Left lung (tissue), 14 donors: ENCODE measurements at places on chromosomes 2 and 18. TPM values are rescaled to one million over a fixed set of nuclear protein-coding genes. Genes with fewer than 3 reads are reported as not detected.

The CARF gene
- 7.5 TPM for total RNA-seq

The TMEM198 gene
- 2.9 TPM for total RNA-seq

The DAW1 gene
- 7.7 TPM for total RNA-seq

The PRSS56 gene
- not detected for total RNA-seq

The AP1S3 gene
- 23.4 TPM for total RNA-seq

The IHH gene
- total RNA-seq, result 1.7 TPM

The UGGT1 gene
- total RNA-seq, result 55.5 TPM

The C1QL2 gene
- total RNA-seq, result not detected

The ALK gene
- total RNA-seq, result 0.70 TPM

The CLEC4F gene
- 0.31 TPM for total RNA-seq

The NT5DC4 gene
- 1.1 TPM for total RNA-seq

The SIGLEC15 gene
- total RNA-seq, result 0.35 TPM

The NEB gene
- 1.9 TPM for total RNA-seq

DNA sequence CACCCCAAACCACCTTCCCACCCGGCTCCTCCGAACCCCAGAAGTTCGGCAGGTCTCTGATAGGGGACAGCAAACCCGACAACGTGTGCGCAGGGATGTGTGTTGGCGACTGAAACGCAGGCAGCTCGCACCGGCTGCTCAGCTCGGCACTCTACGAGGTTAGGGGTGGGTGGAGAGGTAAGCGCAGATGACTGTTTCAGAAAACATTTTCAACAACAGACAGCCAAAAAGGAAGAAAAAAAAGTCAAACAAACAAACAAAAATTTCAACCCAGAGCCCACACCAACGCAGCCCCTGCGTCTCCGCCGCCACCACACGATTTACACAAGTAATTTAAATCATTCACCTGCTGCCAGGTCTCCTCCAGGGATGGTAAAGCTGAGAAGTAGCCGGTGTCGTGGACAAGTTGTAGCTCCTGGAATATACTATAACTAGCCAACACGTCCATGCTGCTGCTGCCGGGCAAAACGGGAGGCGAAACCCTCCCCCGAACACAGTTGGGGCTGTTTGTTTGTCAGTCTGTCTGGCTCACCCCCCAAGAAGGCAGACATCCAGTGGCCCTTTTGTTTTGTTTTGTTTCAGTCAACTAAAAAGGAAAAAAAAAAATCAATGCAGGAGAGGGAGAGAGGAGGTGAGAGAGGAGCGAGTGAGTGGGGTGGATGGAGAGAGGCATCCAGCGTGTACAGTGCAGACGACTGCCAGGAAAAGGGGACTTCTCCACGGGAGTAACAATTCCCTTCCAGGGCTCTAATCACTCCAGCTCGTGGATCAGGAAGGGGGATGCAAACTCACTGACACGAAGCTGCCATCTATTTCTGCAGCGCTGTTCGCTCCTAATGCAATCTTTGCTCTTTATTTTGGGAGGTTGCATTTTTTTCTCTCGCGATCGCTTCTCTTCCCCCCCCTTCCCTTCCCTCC lies at the start of gene KLF7:
TSS of gene KLF7 (minus strand) at position 828 of the 918 bp plus-strand sequence. CDS start at position 448, 380 bp downstream.
- DNase-seq, result peak; percentile 83

DNA sequence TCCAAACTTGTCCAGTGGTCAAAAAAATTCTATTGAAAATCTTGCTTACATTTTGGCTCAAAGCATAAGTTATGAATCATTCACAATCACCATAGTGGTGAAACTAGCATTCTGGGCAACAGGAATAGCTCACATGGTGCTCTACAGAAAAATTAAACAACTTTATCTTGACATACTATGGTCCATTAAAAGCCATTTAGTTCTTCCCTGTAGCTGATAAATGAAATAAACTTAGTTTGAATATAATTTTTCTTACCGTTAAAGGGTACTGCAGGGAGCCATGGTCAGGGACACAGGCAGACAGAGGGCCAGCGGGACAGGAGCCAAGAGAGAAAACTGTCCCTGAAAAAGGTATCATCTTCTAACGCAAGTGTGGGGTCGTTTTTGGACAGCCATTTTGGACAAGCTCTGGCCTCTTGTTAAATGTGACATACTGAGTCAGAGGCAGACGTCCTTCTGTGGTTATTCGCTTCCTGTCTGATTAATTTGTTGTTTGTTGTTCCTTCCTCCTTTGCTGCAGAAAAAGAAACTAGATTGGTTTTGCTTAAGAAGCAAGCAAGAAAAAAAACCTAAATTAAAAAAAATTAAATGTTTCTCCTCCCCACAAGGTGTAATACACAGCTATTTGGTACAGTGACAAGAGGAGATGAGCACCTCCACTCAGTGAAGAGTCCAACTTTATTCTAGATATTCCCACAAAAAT lies at the start of gene WIPF1:
TSS of gene WIPF1 (minus strand) at position 460 of the 703 bp plus-strand sequence. CDS start 12,231 bp downstream, outside the sequence.
- DNase-seq, result no peak

GRCh38 chr18:48018851-48019250 lies 88.4 kb upstream of the SMAD2 start:
- peak; percentile 19 for DNase-seq

DNA sequence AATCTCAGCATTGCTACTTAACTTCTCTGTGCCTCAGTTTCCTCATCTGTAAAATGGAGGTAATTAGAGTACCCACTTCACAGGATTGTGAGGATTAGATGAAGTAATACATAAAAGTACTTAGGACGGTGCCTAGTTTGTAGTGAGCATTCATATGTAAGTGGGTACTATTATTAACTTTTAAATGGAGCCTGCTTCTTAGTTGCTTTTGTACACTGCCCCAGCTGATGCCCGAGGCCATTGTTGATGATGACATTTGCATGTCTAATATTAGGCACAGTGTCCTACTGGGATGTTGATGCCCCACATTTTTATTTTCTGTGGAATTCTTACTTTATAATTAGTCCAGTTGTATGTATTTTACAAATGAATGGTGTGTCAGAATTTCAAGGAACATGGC lies 79.7 kb upstream of the STON1 start:
- DNase-seq, result no peak

GRCh38 chr2:10783421-10783820 lies 29.2 kb downstream of the PDIA6 start:
- DNase-seq, result no peak

DNA sequence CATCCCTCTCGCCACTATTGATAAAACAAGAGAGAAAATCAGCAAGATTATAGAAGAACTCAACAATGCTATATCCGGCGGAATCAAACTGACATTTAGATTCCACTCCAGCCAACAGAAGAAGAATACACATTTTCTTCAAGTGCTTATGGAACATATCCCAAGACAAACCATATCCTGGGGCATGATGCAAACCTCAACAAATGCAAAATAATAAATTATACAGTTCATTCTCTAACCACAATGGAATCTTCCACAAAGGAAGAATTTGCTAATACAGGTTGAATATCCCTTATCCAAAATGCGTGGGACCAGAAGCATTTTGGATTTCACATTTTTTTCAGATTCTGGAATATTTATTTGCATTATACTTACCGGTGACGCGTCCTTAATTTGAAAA lies 51.4 kb upstream of the YPEL5 start:
- DNase-seq, result no peak

- no peak for DNase-seq
Measured at GRCh38 chr18:3454365-3455089, 4.6 kb downstream of the TGIF1 start.

- DNase-seq, result no peak
Measured at GRCh38 chr2:211204456-211204855, 648.1 kb downstream of the CPS1 start.

GRCh38 chr2:197307933-197308521 lies 2.6 kb downstream of the ANKRD44 start:
- no peak for DNase-seq

DNA sequence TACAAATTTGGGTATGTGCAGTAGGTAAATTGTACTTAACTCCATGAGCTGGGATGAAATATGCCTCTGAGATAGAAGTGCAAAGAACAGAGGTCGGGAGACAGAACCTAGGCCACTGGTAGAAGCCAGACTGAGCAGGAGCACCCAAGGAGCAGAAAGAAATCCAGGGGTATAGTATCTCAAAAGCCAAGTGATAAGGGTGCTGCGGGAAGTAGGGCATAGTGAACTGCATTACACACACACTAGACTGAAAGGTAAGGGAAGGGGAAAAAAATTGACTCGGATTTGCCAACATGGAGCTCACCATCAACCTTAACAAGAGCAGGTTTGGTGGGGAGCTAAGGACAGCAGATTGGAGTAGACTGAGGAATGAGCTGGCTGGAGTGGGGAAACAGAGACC lies 89.3 kb upstream of the TMEM247 start:
- no peak for DNase-seq

- DNase-seq, result no peak
Measured at GRCh38 chr2:69581774-69582581, 61.6 kb downstream of the AAK1 start.

DNA sequence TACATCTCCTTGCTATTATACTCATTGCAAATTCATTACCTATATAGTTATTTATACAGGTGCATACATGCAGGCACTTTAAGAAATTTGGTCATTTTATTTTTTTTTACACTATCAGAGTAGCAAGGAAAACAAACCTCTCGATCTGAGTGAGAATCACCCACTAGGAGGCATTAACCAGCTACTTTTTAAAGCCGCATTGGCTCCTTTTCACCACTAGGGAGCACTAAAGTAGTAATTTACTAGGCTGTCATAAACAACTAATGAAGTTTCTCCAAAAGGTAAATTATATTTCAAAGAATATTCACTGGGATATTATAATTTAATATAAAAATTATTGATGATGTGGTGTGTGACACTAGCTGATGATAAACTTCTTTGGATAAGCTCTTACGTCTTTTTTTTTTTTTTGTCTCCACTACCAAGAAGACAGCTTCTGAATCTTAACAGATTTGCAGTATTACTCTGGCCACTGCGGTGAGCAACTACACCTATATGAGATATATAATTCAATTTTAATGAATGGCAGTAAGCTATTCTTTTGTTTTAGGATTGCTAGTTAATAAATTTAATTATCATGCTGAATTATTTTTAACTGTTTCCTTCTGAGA lies 101.9 kb downstream of the NOL4 start:
- DNase-seq, result peak; percentile 44

GRCh38 chr18:25061395-25061794 lies 290.6 kb downstream of the ZNF521 start:
- no peak for DNase-seq

GRCh38 chr18:45844938-45845337 lies 19.5 kb downstream of the SIGLEC15 start:
- no peak for DNase-seq

- DNase-seq, result no peak
Measured at GRCh38 chr2:149443150-149443549, 112.8 kb downstream of the LYPD6 start.

GRCh38 chr2:120729406-120730399 lies 6.0 kb upstream of the GLI2 start:
- no peak for DNase-seq

DNA sequence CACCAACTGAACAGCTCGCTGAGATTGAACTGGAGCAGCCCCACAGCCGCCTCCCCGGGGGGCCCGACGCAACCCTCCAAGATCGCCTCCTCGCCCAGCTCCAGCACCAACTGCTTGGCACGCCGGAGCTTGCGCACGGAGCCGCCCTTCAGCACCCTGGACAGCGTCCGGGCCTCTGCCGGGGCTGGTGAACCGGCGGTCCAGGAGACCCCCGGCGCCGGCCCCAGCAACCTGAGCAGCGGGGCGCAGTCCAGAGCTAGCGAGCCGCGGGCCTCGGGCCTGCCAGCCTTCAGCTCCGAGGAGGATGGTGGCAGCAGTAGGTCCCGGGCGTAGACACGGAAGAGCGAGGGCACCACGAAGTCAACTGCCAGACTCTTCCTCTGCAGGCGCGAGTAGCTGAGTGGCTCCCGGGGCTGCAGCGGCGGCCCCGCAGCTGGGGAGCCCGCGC lies 1.2 kb downstream of the ALK start:
- peak; percentile 77 for DNase-seq

- no peak for DNase-seq
Measured at GRCh38 chr2:38394041-38394440, 17.0 kb upstream of the ATL2 start.

DNA sequence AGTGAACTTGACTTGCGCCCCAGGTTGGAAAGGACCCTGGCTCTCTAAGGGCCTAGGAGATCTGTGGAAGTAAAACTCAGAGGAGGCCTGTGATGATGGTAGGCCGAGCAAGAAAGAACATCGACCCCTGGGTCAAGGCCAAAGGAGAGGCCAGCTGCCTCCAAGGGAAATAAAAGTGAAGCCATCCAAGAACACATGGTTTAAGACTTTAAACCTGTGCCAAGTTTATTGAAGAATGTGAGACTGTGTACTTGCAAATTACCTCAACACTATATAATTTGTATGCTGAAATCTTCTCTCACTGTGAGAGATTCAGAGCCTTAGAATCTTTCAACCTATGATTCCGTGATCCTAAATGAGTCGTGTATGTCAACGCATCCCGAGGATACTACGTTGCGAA lies 40.7 kb upstream of the COBLL1 start:
- DNase-seq, result no peak
